ENCODE measurements at places on chromosomes 11 and 22.

DNA sequence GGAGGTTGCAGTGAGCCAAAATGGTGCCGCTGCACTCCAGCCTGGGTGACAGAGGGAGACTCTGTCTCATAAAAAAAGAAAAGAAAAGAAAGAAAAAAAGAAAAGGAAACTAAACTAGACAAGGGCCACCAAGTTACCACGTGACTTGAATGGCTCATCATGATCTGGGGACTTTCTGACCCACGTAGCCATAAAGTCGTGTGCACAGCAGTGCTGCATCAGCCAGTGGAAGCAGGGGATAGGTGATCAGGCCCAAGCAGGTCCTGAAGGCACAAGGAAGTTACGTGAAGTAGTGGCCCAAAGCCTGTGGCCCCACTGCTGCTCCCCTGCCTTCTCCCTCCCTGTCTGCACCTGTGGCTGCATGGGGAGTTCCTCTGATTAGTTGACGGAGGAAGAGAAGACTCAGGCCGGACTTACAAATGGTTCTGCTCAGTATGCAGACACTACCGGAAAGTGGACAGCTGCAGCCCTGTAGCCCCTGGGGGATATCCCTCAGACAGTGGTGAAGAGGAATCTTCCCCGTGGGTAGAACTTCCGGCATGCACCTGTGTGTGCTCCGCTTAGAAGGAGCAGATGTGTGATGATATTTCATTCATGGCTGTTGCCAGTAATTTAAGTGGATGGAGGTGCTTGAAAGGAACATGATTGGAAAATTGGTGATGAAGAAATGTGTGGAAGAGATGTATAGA, 18.2 kb upstream of the CD81 start:
- no peak overlapping the region for H3K4me3 ChIP-seq
- H3K27me3 ChIP-seq, result no peaks in the 10 kb centered on the region
- DNase-seq, result no peak
- no peaks in the 10 kb centered on the region for H3K4me1 ChIP-seq
- no peaks in the 10 kb centered on the region for H3K36me3 ChIP-seq

DNA sequence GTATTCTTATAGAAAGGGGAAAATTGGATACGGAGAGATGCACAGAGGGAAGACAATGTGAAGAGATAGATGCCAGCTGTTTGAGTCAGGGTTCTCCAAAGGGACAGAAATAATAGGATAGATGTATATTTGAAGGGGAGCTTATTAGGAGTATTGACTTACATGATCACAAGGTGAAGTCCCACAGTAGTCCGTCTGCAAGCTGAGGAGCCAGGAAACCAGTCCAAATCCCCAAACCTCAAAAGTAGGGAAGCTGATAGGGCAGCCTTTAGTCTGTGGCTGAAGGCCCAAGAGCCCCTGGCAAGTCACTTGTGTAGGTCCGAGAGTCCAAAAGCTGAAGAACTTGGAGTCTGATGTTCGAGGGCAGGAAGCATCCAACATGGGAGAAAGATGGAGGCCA, 569.6 kb upstream of the LARGE1 start:
- no peak overlapping the region for H3K27ac ChIP-seq
- no peaks in the 10 kb centered on the region for H3K36me3 ChIP-seq
- H3K4me1 ChIP-seq, result no peaks in the 10 kb centered on the region
- no peak for DNase-seq

DNA sequence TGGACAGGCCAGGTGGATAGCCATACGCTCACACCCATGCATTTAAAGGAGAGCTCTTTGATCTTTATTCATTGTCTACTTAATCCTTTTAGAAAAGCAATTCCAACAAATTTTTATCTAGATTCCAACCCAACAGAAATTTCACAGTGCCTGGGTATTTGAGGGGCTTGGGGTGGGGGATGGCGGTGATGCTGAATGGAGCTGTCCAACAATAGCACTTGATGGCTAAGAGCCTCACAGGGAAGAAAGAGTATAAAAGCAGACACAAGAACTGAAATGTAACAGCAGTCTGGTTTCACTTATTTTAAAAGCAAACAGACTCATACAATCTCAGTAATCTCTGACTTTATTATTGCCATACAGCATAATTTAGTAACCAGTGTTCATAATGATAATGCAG, 101.8 kb upstream of the SORL1-AS1 start:
- H3K27me3 ChIP-seq, result no peaks in the 10 kb centered on the region
- no peak overlapping the region for H3K27ac ChIP-seq
- no peak overlapping the region for H3K4me3 ChIP-seq
- H3K36me3 ChIP-seq, result peaks cover 37% of the 10 kb centered on the region

GRCh38 chr11:36352922-36353321, 56.8 kb downstream of the PRR5L start:
- peak; percentile 63 for DNase-seq
- H3K36me3 ChIP-seq, result no peaks in the 10 kb centered on the region
- H3K27ac ChIP-seq, result peak overlapping the region; percentile 64

- DNase-seq, result no peak
- H3K36me3 ChIP-seq, result no peaks in the 10 kb centered on the region
- peaks cover 17% of the 10 kb centered on the region for H3K27me3 ChIP-seq
These were observed 64.7 kb upstream of the CREB3L1 start for GRCh38 chr11:46212720-46213119.

GRCh38 chr11:124123622-124124021, 8.4 kb downstream of the VWA5A start:
- H3K36me3 ChIP-seq, result peaks cover 29% of the 10 kb centered on the region
- DNase-seq, result no peak
- peaks cover 3% of the 10 kb centered on the region for H3K4me1 ChIP-seq
- H3K27ac ChIP-seq, result no peak overlapping the region
- H3K27me3 ChIP-seq, result no peaks in the 10 kb centered on the region
- no peak overlapping the region for H3K4me3 ChIP-seq

GRCh38 chr11:63851364-63851763, 12.5 kb downstream of the MARK2 start:
- peaks cover 36% of the 10 kb centered on the region for H3K36me3 ChIP-seq
- H3K4me1 ChIP-seq, result peaks cover 65% of the 10 kb centered on the region
- peak overlapping the region; percentile 87 for H3K27ac ChIP-seq
- peak overlapping the region; percentile 60 for H3K4me3 ChIP-seq
- no peaks in the 10 kb centered on the region for H3K27me3 ChIP-seq
- no peak for DNase-seq

DNA sequence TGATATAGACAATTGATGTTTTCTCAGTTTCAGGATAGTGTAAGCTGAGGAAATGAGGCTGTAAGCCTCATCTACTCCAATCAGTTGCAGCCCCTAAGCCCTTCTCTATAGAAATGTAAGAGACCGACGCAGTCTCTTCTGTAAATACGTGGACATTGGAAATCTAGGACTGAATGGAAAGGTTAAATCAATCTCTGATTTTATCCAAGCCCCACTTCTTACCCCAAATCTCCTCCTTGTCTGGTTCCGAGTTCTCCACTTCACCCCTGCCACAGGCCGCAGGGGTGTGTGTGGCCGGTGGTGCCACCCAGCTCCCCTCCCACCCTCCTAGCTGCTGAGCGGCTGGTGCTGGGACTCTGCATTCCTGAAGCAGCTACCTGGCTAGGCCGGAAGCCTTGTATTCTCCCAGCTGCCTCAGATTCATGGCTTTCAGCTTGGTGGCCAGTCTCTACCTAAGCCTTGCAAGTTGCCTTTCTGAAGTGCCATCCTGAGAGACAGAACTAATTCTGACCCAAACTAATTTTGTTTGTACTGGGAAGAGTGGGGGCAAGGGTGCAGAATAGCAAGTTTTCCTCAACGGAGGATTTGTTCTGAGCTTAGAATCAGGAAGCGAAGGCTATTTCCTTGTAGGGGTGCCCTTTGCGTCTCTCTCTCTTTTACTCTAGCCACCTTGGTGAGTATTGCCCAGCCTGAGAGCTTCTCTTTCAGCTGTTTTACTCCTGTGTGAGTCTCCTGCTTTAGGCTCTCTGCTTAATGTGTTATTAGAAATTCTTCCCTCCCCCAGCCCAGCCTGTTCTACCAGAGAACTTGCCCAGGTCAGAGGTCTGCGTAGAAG, 749 bp downstream of the VWA5A start:
- peak; percentile 7 for DNase-seq
- H3K27me3 ChIP-seq, result peaks cover 9% of the 10 kb centered on the region
- H3K4me1 ChIP-seq, result peaks cover 18% of the 10 kb centered on the region
- peaks cover 4% of the 10 kb centered on the region for H3K36me3 ChIP-seq
- H3K4me3 ChIP-seq, result peak overlapping the region; percentile 92
- peak overlapping the region; percentile 82 for H3K27ac ChIP-seq

GRCh38 chr11:118912742-118913410, 12.8 kb downstream of the BCL9L start:
- no peaks in the 10 kb centered on the region for H3K27me3 ChIP-seq
- H3K4me3 ChIP-seq, result peak overlapping the region; percentile 86
- peak; percentile 49 for DNase-seq
- peaks cover 9% of the 10 kb centered on the region for H3K36me3 ChIP-seq
- H3K27ac ChIP-seq, result peak overlapping the region; percentile 100

DNA sequence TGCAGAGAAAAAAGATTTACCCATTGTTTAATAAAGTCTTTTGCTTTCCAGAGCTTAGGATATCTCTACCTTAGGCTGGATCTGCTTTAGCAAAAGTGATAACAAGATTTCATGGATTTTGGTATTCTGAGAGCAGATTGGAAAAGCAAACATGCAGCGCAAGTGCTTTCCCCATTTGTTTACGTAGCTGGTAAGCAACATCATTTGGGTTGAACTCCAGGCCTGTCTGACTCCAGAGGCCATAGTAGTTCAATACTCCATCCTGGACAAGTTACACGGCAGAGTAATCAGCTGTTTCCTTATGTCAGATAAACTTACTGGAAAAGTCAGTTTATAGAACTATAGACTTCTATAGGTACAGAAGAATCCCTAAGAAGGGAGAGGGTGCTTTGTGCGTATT, 40.6 kb upstream of the TNRC6B start:
- no peak for DNase-seq
- H3K4me1 ChIP-seq, result peaks cover 2% of the 10 kb centered on the region
- H3K36me3 ChIP-seq, result peaks cover 8% of the 10 kb centered on the region
- no peak overlapping the region for H3K4me3 ChIP-seq

DNA sequence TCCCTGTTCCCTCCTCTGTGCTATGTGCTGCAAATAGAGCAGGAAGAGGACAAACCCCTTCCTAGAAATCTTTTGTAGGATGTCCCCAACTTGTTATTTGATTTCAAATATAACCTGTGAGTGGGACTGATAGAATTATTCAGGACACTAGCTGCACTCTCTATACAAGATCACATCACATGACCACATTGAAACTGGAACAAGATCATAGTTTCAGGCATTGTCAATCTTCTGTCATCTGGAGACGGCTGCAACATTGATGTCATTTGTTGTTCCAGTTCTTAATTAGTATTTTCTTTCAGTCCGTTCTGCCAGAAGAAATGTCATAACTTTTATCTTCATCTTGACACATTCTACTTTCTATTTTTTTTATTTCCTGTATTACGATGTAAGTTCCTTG, 89.3 kb downstream of the GRIA4 start:
- H3K4me3 ChIP-seq, result no peak overlapping the region
- H3K36me3 ChIP-seq, result no peaks in the 10 kb centered on the region
- no peak for DNase-seq
- peaks cover 10% of the 10 kb centered on the region for H3K27me3 ChIP-seq
- H3K27ac ChIP-seq, result no peak overlapping the region

DNA sequence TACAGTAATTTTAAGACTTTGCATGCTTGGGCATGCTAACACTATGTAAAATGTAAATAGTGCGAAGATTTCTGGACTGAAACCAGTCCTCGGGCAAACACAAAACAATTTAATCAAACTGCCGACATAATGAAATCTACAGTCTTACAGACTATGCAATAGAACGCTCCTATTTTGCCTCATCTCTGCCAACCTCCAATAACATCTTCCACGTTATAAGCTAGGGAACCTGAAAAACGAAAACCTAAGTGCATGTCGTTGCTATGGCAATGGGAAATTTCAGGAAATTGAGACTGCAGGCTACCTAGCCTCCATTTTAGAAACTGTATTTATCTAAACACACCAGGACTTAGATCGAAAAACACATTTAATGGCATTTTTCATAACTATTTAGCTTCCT, 1.1 kb downstream of the CSTF3 start:
- peaks cover 48% of the 10 kb centered on the region for H3K4me1 ChIP-seq
- no peak for DNase-seq
- H3K36me3 ChIP-seq, result peaks cover 50% of the 10 kb centered on the region

- peaks cover 10% of the 10 kb centered on the region for H3K4me1 ChIP-seq
- no peak for DNase-seq
- H3K4me3 ChIP-seq, result peak overlapping the region; percentile 77
- H3K36me3 ChIP-seq, result no peaks in the 10 kb centered on the region
- H3K27me3 ChIP-seq, result peaks cover 53% of the 10 kb centered on the region
- H3K27ac ChIP-seq, result no peak overlapping the region
These were observed 1.1 kb upstream of the ZC3H12C start for GRCh38 chr11:110092111-110092514.

DNA sequence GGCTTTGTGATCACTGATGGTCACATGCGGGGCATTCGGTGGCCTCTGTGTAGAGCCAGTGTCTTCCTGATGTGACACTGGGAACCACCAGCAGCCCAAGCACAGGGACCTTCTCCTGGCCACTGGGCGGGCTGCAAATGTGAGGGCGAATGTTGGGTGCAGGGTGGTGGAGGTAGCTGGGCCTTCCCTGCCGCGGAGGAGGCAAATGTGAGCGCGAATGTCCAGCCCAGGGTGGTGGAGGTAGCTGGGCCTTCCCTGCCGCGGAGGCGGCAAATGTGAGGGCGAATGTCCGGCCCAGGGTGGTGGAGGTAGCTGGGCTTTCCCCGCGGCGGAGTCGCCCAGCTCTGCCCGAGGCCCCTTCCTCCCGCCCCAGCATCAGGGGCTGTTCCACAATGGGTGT, 23.3 kb downstream of the PTDSS2 start:
- H3K36me3 ChIP-seq, result no peaks in the 10 kb centered on the region
- no peak for DNase-seq
- H3K4me3 ChIP-seq, result no peak overlapping the region
- no peaks in the 10 kb centered on the region for H3K4me1 ChIP-seq
- no peaks in the 10 kb centered on the region for H3K27me3 ChIP-seq
- no peak overlapping the region for H3K27ac ChIP-seq

DNA sequence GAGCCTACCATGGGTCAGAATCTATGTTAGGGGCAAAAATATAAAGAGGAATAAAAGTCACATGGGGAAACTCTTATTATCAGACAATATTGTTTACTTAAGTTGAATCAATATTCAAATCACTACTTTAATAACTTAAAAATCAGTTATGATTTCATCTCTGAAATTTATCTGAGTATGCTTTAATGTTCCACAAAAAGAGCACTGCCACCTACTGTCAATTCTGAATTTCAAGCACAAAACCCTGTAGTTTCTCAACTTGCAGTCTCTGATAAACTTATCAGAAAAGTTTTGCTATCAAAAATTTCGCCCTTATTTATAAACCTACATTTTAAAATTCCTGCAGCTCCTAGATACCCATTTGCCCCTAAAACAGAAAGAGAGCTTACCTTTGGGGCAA, 47.3 kb downstream of the RDX start:
- H3K27me3 ChIP-seq, result no peaks in the 10 kb centered on the region
- peaks cover 4% of the 10 kb centered on the region for H3K4me1 ChIP-seq
- H3K4me3 ChIP-seq, result no peak overlapping the region
- no peak for DNase-seq
